ENCODE measurements at places on chromosomes 5 and 9.

GRCh38 chr5:171311322-171312077 lies 2.5 kb downstream of the TLX3 start:
- no peak for DNase-seq

GRCh38 chr5:34574936-34575467 lies 81.1 kb upstream of the RAI14 start:
- DNase-seq: no peak

- DNase-seq: no peak
These were observed 181.1 kb upstream of the MEF2C start for GRCh38 chr5:89064054-89064453.

GRCh38 chr9:135201711-135202110 lies 114.2 kb downstream of the OLFM1 start:
- DNase-seq: no peak

DNA sequence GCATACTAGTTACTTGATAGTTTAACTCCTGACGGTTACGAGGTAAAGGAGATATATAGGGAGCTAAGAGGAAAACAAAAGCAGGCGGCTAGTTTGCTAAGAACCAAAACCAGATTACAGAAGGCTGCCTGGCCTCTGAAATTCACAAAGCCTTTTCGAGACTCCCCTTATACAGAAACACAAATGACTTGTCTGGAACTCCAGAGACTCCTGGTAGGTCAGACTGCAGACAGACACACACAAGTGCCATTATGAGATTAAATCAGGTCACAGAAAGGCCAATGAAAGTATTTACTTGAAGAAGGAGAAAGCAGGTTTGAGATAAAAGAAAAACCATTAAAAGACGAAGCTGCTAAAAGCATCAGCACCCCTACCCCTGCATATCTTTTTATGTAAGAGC lies 142.5 kb upstream of the LRRTM2 start:
- no peak for DNase-seq

DNA sequence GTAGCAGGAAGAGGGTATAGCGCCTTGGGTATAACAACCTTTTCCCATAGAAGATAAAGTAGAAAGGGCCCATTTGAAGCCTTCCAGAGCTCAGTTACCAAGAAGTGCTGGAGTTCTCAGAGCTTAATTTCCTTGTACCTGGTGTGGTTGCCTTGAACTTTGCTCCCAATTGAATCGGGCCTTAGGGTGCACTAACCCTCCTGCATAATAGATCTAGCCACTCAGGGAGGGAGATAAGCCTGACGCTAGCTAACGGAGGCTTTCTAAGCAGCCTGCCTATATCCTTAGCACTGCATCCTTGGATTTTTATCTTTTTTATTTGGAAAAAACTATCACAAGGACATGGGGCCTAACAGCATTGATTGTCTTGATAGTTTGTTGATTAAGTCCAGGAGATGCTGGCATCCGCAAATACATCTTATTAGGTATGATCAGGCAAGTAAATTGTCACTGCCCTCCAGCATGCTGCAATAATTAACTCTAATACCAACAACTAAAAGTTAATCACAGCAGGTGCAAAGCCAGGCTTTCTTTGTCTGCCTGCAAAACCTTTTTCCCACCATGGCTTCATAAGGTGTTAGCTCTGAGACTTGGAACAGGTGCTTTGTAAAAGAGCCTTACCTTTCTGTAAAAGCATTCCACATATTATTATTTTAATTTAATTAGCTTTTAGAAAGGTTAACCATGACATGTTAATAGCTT lies 199.4 kb downstream of the SREK1 start:
- DNase-seq: no peak

DNA sequence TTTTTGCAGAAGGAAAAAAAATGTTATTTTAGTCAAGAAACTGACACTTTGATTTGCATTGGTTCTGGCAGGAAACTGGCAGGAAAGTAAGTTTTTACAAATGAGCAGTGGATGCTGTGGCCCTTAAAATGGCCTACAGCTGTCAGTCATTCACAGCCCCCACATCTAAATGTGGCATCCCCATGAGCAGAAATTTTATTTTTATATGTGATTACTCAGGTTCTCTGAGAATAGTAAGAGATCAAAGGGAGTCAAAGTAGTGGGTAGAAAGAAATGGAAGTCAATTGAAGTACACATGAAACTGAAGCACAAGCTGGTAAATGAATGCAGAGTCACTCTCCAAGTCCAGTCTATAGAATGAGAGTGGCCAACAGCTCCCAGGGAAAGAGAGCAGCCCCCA lies 80.3 kb downstream of the ENC1 start:
- DNase-seq: no peak

DNA sequence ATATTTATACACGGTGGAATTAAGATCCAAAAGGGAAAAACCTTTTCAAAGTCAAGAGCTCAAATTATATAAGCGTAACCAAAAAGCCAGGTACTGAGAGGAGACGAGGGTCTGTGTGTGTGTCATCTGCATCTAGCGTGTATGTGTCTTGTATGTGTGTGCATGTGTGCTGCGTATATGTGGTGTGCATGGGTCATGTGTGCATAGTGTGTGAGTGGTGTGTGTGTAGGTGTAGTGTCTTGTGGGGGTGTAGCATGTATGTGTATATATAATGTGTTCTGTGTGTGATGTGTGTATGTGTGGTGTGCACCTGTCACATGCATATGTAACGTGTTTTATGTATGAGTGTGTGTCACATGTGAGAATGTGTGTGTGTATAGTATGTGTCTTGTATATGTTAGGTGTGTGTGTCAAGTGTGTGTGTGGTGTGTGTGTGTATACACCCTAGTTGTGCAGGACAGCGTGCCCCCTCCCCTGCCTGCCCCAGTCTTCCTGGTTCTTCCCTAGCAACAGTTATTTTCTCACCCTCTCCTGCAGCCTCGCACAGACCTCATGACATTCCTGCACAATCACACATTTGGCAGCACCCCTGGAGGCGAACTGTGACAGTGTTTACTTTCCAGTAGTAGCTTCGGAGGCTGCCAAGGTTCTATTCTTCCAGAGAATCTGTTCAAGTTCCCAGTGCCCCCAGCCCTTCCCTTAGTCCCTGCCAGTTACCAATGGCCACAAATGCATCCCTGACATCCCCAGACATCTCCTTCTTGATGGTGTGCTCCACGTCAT lies 27.1 kb upstream of the TNIP1 start:
- DNase-seq: no peak

- no peak for DNase-seq
These were observed 61.7 kb upstream of the PDE4D start for GRCh38 chr5:59955241-59955640.

- DNase-seq: no peak
These were observed 250.3 kb upstream of the SEMA6A start for GRCh38 chr5:116824751-116825438.

- peak; percentile 93 for DNase-seq
These were observed 27.9 kb upstream of the GOLM1 start for GRCh38 chr9:86126998-86127972.

- no peak for DNase-seq
These were observed 133.7 kb downstream of the GPBP1 start for GRCh38 chr5:57307516-57307915.

GRCh38 chr9:20054734-20055133 lies 265.9 kb upstream of the SLC24A2 start:
- DNase-seq: no peak

DNA sequence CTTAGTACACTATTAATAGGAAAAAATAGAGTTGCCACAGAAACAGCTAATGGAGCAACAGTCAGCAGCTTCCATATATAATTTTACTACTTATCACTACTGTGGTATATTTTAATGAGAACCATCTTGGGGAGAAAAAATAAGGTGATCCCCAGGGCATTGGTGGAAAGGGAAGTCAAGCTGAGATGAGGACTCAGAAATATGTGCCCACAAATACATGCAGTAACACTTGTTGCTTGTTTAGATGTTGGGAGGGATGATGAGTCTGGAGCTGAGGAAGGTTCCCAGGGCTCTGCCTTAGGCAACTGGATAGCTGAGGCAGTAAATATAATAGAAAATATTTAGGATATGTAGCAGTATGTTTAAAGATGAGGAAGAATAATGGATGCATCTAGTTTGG lies 280.1 kb upstream of the PDE4D start:
- no peak for DNase-seq

GRCh38 chr5:4941957-4942830 lies 197.9 kb upstream of the ADAMTS16 start:
- no peak for DNase-seq

DNA sequence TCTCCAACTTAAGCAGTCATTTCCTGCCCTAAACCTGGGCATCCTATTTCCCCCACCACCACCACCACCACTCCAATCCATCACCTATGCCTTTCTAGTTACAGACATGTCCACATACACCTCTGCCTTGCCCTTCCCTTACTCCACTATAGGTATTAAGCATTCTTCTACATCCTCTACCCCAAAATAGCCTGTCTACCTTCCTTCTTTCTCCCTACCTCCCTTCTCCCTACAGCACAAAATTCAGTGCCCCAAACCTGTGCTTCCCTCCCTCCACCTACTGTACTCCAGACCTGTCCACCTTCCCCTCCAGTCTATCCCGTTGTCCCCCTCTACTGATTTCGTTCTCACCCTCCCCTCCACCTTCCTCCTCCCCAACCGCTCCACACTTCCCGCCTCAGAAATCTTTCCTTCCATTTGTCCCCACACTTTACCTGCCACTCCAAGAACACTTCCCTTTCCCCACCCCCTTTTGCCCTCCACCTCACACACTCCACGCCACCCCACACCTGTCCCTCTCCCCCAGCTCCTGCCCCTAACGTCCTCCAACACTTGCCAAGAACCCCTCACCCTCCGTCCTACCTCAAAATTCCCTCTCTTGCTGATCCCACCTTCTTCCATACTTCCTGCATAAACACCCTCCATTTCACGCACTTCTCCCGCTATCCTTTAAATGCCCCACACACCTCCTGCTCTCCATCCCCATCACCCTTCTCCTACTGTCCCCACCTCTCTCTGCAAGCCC lies 1.6 kb downstream of the STRBP start:
- no peak for DNase-seq

GRCh38 chr9:127162864-127163365 lies 40.5 kb upstream of the ANGPTL2 start:
- no peak for DNase-seq

DNA sequence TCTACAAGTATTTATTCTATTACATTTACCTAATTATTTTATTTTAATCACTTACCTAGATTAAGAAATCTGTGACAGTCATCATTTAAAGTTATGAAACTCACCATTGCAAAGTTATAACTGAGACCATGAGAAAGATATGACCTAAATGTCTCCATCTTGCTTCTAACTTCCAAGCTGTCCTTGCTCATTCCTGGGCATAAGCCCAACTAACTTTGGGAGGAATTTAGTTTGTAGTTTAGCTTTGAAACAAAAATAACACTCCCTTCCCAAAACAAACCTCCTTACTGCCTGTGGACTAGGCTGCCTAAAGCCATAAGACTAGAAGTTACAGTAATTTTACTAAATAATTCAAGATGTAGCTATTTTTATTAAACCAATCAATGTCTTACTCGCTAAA lies 195.6 kb upstream of the RAI14 start:
- DNase-seq: no peak
